Fibroblast of skin of right quadriceps (primary cell): ENCODE measurements at places on chromosomes 7 and 10.

DNA sequence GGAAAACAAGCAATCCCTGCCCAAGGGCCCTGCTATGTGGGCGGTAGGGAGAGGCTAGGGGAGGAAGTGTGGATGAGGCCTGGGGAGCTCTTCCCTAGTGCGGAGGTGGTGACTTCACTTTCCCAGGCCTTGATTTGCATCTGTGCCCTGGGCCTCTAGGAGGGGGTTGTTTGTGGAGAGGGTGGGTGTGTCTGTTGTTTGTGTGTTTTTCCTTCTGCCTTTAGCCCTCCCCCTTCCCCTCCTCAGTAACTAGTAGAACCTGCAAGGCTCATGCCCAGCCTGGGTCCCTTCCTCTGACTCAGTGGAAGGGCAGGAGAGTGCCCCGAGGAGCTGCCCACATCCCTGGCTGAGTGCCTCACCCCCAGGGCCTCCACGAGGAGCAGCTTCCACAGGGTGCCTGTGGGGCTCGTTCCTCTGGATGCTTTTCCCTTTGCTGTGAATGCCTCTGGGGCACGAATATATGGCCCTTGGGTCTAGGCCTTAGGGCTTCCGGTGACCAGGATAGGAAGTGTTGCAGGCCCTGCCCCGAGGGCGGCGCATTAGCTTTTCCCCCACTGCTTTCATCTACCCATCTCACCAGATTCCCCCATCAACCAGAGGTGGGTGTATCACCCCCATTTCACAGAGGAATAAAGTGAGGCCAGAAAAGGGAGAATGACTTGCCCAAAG is 89.4 kb upstream of the DUSP5 start:
- no peak for DNase-seq

- no peak for DNase-seq
These were observed 17.3 kb downstream of the WDFY4 start for GRCh38 chr10:48701941-48702340.

DNA sequence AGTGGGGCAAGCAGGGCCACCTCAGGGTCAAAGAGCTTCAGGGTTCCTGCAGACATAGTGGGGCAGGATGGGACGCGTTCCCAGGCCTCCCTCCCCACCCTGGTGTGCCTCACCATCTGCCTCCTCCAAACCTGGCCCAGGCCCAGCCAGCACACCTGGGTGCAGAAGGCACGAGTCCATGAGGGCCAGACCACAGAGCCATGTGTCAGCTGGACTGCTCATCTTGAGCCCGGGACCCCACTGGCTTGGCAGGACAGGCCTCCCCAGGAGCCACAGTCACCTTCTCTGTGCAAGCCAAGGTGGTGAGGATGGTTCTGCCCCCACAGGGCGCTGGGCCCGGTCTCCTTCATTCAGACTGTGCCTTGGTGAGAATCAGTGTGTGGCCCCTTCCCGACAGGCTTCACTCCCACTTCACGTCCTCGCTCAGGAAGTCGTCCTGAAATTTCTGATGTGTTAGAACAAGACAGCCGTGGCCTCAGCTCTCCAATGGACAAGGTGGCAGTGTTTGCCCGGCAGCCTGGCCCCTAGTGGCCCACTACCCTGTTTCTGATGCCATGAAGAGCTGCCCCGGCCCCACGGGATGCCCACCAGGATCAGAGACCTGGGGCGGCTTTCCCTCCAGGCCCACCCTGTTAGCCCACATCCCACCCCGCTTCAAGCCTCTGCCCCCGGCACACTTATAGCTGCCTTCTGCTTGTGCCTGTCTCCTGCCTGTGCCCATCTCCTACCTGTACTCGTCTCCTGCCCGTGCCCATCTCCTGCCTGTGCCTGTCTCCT is 59.6 kb upstream of the EBF3 start:
- DNase-seq, result no peak

GRCh38 chr10:59387951-59388670 is 25.8 kb upstream of the FAM13C start:
- DNase-seq, result peak; percentile 83

DNA sequence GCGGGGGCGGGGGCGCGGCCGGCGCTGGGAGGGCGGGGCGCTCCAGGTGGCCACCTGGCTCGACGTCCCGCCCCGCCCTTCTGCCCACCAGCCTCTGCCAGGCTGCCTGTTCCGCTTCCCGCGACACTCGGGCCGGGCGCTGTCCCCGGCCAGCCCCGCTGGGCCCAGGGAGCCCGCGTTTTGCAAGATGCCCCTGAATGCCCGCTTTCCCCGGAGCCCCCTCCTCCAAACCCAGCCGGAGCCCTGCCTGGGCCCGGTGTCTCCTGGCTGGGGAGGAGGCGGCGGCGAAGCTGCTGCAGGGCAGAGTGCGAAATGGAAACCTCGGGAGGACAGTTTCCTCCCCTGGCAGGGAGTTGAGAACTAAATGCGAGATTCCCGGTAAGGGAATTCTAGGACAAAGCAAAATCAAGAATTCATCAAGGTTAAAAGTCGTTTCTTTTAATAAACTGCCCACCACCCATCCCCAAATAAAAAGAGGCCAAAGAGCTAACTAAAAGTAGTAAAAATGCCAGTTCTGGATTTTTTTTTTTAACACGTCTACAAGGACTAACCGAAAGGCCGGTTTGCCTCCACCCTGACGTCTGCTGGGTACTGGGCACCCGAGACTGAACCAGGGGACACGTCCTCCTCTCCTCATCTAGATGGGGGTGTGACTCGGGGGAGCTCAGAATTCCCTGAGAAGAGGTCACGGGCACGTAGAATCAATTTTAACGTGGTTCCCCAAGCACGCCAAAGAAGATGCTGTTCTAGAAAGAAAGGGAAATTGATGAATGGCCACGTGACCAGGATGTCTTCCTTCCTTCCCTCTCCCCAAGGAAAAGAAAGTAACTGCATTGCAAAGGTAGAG is 200.4 kb upstream of the NFE2L3 start:
- DNase-seq, result peak; percentile 8

DNA sequence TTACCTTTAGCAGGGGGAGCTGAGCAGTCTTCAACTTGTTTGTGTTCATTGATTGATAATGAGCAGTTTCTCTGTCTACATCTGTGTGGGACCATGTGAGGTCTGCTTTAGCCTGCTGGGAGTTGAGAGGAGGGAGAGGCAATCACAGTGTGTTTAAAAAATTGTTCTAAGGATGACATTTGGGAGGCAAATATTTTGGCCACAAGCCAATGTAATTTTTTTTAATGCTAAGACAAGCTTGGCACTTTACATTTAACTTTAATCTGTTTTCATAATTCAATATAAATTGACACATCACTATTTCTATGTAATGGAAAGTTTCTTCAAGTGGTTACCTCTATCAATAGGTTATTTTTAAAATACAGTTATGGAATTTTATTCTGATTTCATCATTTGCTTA is 55.9 kb upstream of the SEMA3A start:
- no peak for DNase-seq

DNA sequence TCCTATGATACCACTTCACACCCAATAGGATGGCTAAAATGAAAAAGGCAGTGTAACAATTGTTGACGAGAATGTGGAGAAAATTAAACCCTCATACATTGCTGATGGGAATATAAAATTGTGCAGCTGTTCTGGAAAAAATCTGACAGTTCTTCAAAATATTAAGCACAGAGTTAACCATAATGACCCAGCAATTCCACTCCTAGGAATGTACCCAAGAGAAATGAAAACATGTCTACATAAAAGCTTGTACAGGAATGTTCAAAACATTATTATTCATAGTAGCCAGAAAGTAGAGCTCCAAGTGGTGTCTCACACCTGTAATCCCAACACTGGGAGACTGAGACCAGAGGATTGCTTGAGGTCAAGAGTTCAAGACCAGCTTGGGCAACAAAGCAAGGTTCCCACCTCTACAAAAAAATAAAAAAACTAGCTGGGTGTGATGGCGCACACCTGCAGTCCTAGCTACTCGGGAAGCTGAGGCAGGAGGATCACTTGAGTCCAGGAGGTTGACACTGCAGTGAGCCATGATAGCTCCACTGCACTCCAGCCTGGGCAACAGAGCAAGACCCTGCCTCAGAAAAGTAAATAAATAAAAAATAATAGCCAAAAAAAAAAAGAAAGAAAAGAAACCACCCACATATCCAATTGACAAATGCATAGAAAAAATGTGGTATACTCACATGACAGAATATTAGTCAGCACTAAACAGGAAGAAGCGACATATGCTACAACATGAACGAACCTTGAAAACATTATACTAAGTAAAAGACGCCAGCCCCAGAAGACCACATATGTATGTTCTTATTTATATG is 5.0 kb downstream of the RHEB start:
- no peak for DNase-seq

DNA sequence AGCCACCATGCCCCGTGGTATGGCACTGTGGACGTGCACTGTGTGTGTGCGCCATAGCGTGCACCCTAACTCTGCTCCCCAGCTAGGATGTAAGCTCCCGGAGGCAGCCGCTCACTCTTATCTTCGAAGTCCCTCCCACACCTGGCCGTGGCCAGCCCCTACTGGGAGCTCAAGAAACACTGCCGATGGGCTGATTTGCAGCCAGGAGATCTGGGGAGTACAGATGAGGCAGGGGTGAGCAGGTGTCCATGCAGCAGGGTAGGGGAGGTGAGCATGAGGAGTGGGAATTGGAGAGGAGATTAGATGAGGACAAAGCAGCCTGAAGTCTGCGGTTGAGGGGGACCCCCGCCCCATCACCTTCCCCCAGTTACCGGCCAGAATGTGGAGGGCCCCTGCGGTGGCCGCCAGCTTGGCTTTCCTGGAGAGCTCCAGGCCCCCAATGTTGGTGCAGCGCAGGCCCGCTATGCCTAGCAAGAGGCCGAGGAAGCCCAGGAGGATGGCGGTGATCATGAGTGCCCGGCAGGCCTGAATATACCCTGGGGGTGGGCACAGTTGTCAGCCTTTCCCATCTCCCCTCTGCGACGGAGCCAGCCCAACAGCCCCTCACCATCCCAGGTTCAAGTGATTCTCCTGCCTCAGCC is 3.6 kb downstream of the CLDN15 start:
- DNase-seq, result no peak

- DNase-seq, result peak; percentile 20
These were observed 2.6 kb upstream of the SAMD8 start for GRCh38 chr10:75108684-75109458.

GRCh38 chr10:80504158-80504811 is 33.4 kb upstream of the SH2D4B start:
- DNase-seq, result no peak

DNA sequence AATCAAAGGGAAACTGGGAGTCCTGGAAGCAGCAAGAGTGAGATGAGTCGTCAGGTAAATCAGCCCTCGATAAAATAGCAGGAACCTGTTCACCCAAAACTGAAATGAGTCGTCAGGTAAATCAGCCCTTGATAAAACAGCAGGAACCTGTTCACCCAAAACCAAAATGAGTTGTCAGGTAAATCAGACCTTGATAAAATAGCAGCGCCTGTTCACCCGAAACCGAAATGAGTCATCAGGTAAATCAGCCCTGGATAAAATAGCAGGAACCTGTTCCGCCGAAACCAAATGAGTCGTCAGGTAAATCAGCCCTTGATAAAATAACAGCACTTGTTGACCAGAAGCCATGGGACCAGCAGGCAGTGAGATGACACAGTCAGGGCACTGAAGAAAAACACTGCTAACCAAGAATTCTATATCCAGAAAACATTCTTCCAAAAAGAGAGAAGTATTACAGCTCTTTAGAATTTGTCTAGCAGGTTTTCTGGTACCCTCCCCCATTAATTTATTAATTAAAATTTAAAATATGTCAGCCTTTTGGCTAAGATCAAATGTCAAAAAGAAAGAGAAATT is 3.4 kb upstream of the CYP2E1 start:
- DNase-seq, result no peak

DNA sequence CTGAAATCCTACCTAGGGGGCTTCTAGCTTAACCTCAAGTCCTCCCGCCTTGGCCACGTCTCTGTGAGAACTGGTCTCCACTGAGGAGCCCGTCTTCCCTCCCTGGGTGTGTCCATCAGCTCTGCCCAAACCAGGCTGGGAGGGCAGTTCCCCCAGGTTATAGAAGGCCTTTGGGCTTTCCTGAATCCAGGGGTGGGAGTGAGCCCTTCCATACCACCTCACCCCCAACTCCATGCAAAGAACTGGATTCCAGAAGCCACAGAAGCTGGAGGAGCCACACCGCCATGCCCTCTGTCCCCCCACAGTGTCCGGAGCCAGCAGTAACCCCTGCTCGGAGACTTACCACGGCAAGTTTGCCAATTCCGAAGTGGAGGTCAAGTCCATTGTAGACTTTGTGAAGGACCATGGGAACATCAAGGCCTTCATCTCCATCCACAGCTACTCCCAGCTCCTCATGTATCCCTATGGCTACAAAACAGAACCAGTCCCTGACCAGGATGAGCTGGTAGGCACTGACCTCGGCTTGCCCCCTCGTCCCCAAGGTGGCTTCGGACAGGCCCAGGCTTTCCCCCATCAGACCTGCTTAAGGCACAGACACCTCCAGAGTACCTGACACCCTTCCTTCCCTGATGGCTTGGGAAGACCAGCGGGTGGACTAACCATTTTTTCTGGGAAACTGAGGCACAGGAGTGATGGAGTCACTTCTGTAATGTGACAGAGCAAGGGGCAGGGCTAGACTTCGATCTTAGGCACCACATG is 4.7 kb downstream of the CPA1 start:
- no peak for DNase-seq

DNA sequence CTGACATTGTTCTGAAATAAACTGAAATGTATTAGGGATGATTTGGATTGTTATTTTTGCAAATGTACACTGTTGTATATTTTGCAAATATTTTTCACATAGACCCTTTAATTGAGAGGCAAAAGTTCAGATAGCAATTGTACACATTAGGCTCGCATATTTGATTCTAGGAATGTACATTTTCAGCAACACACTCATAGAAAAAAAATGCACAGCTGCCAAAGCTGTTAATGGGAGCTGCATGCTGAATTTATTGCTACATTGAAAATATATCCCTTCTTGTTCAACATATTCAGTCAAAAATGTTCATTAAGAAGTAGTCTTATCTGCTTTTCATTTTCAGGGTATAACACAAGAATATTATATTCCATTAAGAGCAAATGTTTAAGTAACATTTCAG is 512.9 kb downstream of the ATRNL1 start:
- peak; percentile 67 for DNase-seq

- peak; percentile 89 for DNase-seq
These were observed 395.1 kb upstream of the GALNT17 start for GRCh38 chr7:70736715-70737460.

DNA sequence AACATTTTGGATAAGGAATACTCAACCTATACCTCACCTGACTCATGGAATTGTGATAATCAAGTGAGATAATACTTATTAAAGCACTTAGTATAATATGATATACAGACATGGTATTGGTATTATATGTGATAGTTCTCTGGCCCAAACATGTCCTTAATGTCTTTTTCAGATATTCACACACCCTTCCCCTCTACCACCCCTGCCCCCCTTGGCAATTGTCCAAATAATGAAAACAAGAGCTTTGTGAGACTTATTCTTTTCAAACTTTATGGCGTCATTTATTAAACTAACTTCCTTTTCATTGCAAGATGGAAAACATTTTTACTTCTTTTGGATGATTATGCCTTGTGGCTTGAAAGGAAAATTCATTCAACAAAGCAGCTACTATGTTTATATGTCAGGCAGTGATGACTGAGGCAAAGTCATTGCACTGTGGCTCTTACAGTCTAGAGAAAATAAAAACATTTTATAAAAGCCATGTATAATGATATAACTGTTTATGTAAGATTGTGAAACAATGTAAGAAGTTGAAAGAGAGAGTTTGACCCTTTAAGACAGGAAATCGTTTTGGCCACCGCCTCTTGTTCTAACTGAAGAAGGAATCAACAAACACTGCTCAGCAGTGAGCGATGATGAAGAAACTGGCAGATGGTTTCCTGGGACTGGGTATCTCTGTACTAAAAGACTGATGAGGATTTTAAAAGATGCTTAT is 27.4 kb downstream of the MINPP1 start:
- DNase-seq, result no peak
